ENCODE measurements at places on chromosomes 1 and 21.

GRCh38 chr1:245952383-245953026 lies 554.6 kb downstream of the SMYD3 start:
- no peak for DNase-seq

GRCh38 chr1:1136547-1137230 lies 20.8 kb upstream of the C1orf159 start:
- no peak for DNase-seq

DNA sequence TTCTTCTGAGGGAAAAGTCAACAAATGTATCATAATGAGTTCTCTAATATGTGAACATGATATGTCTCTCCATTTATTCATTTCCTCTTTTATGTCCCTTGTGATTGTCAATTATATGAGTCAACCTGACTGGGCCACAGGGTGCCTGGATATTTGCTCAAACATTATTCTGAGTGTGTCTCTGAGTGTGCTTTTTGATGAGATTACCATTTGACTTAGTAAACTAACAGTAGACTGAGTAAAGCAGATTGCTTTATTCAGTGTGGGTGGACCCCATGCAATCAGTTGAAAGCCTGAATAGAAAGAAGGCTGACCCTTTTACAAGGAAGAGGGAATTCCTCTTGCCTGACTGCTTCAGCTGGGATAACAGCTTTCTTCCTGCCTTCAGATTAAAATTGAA lies 142.6 kb downstream of the SLC35F3 start:
- no peak for DNase-seq

DNA sequence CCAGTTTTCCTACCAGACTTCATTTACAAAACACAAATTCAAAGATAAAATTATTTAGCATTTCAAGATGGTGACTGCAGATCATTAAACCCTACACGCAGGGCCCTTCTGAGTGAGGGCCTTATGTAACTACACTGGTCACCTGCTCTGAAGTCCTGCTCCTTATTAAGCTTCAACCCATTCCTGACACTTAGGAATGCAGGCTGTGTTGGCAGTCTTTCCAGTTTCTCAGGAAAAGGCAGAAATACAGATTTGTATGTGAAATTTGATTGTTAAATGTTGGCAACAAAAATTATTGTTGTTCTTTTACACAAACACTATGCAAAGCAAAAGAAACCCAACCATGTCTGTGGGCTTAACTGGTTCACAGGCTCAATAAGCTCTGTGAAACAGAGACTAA lies 25.8 kb upstream of the BCAS2 start:
- no peak for DNase-seq

DNA sequence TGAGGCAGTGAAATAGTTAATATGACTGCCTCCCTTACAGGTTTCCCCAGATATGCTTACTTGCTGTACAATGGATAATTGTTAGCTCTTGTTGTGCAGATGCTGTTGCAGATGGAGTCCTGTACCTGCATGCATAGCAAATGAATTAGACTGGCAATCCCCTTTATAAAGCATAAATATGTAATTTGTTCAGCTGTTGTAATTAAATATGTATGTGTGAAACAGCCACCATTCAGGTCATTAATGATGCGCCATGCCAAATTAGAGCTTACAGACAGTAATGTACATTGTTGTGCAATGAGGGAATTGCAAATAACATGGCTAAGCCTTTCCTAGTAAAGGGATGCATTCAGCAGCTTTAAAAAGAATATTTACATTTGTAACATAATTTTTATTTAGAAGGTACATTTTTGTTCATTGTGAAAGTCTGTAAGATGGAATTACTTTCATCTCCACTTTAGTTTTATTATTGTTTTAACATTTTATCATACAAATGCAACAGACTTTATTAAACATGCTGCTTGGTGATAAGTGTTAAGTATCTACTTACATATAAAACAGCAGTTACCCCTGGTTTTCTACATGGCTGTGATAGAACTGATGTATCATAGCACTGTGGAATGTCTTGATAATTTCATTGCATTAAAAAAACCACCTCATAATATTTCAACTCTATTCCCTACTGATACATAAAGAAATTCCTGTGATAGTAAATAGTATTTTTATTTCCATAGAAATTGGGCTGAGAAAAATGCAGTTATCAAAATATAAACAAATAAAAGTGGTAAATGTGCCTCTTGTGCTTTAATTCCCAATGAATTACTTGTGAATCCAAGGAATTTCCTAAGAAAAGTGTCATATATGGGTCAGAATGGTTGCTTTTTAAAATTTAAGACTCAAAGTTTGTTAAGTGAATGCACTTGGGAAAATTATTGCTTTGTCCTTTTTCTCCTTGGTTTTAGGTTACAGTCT lies 99.0 kb downstream of the NFIA start:
- no peak for DNase-seq

- DNase-seq: no peak
Observed at GRCh38 chr1:99230695-99231094, 33.6 kb upstream of the PLPPR4 start.

DNA sequence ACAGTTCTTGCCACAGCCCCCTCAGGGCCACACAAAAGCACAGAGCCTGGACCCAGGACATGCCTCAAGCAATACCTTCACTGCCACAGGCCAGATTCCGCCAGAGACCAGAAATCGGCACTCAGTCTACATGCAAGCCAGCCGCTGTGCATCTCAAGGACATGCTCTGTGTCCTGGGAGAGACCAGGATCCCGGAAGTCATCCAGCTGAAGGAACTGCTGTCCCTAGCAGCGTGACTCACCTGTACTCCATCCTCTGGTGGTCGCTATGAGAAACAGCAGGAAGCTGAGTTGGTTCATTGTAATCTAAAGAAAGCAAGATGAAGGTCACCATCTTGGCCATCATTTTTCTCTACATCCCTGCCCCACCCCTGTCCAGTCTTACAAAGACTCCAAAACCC lies 401 bp downstream of the ITLN1 start:
- no peak for DNase-seq

DNA sequence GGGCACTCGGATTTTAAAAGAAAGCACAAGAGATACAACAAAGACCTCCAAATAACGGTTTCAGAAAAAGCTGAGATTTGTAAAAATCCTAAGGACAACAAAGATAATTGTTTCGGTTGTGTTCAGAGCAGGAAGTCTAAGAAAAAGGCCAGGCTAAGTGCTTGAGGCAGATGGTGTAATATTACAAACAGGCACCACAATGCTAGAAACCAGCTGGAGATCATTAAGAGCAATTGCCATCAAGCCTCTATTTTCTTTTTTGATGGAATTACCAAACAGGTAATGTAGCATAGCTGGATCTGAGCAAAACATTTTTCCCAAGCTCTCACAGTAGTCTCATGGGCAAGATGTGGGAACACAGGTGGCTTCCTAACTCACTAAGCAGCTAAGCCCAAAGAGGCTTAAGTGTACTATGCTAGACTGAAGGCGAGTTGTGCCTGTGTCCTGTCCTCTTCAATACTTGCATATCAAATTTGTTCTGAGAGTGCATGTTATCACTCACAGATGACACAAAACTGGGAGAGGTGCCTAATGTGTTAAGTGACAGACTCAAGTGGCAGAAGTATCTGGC lies 161.6 kb downstream of the GLUL start:
- no peak for DNase-seq

GRCh38 chr1:237687804-237688203 lies 202.9 kb downstream of the ZP4 start:
- DNase-seq: no peak

- no peak for DNase-seq
Observed at GRCh38 chr1:178947677-178947981, 76.8 kb upstream of the ANGPTL1 start.

DNA sequence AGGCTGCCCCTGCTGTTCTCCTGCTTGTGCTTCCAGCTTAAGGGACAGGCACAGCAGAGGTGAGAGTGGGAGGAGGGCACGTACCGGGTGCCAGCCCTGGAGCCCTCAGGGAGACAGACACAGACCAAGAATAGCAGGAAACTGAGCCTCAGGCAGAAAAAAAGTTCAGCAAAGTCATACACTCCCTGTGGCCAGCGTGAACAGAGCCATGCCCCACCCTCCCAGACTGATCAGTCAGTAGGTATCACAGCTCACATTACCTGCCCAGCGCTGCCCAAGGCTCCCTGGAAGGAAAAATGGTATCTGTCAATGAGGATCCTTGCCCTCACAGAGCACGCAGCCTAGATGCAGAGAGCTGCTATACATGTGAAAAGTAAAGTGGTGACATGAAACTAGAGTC lies 1.3 kb downstream of the UBL4B start:
- DNase-seq: no peak

DNA sequence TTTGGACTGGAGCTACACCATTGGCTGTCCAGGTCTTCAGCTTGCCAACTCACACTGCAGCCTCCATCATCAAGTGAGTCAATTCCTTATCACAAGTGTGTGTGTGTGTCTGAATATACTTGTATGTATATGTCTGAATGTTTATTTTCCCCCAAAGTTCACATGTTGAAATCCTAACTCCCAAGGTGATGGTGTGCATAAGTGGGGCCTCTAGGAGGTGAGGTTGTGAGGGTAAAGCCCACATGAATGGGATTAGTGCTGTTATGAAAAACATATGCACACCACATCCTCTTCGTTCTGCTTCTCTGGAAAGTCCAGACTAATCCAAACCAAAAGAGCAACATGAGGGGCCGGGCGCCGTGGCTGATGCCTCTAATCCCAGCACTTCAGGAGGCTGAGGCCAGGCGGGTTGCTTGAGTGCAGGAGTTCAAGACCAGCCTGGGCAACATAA lies 48.7 kb upstream of the LBR start:
- no peak for DNase-seq

- DNase-seq: no peak
Observed at GRCh38 chr1:174000371-174000770, 21.8 kb downstream of the RC3H1 start.

- DNase-seq: no peak
Observed at GRCh38 chr1:101105877-101106276, 80.3 kb upstream of the DPH5 start.

- no peak for DNase-seq
Observed at GRCh38 chr1:88053065-88053464, 631.0 kb upstream of the PKN2 start.

DNA sequence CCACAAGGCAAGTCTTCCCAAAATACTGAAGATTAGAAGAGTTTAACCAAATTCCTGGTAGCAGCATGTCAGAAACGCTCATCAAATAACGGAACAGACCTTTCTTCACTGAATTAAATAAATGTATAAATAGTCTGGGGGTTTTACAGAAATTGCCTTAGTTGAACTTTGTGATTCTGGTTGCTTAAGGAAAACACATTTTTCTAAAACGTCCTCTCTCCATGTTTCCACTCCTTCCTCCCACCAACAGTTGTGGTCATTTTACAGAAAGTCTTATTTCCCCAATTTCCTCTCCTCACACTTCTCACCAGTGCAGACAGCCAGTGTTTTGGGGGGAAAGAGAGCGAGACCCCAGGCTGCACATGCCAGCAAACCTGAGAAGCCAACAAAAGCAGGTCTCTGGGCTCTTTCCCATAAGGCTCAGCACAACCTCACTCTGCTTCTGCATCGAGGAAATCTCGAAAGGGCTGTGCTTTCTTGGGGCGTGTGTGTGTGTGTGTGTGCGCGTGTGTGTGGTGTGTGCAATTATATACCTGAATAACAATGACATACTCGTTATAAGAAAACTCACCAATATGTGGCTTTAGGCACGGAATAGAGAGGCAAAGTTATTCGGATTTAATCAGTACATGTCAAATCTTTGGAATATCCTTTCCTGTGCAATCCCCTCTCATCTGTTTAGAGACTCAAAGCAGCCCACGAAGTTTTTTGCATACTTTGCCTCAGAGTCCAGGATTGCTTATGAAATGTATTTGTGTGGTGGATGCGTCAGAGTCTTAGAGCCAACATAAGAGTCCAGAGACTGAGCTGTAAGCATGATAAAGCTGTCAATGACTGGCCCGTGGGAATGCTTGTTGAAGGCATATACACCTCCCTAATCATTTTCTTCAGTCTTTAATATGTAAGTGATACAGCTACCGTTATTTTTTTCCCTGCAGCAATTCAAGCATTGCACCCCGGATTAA lies 2.0 kb downstream of the KCNJ15 start:
- DNase-seq: no peak

DNA sequence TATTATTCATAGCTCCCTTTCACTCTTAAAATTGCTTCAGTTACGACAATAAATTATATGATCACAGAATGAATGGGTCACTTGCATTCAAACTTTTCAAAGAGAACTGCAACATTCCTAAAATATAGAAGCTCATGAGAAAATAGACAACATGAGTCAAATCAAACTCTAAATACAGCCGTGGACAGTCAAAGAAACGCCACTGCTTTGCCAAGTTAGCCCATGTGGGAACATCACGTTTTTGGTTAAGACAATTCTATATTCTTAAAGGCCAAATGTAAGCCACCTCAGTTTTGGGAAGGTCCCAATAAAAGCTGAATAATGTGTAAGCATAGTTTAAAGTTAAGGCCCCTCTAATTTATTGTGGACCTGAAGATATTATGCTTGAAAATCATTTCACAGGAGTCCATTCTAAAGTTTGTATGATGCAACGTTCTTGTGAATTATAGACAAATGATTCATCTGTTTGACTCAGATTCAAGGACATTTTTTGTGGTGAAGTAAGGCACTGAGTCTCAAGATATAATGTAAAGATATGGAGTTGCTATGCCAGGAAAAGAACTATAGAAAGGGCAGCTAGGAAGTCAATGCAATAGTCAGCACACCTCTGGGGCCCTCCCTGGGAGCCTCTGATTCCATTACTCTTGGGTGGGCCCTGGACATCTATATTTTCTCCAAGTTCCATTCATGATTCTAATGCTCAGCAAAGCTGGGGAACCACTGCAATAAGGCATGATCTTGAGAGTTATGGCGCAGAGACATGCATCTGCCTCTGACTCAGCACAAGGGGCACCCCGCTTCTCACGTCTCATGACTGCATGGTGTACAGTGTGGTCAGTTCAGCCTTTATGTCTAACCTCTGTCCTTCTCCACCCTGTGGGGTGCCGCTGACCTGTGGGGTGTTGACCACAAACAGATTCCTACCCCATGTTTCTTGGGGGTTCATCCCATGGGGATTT lies 33.9 kb downstream of the ETS2 start:
- no peak for DNase-seq

- no peak for DNase-seq
Observed at GRCh38 chr1:193054169-193054675, 4.9 kb downstream of the UCHL5 start.

- no peak for DNase-seq
Observed at GRCh38 chr1:39859859-39860812, 23.2 kb downstream of the TRIT1 start.

DNA sequence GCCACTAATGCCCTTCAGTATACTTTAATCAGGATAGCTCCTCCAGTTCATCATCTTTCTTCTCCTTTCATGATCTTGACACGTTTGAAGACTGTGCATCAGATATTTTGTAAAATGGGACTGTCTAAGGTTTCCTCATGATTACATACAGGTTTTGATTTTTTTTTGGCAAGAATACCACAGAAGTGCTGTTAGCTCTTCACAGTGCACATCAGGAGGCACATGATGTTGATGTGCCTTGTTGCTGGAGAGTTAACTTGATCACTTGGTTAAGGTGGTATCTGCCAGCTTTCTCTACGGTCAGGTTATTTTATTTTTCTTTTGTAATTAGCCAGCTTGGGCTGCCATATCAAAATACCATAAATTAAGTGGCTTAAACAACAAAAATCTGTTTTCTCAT lies 128.6 kb upstream of the IVNS1ABP start:
- DNase-seq: no peak

- DNase-seq: no peak
Observed at GRCh38 chr1:17553975-17554700, 14.6 kb downstream of the ARHGEF10L start.
